Ascending aorta (tissue), 2 donors: ENCODE measurements at places on chromosomes 2 and 18. TPM values are rescaled to one million over a fixed set of nuclear protein-coding genes. Genes with fewer than 3 reads are reported as not detected.

GCKR gene
- total RNA-seq, result not detected

TNFRSF11A gene
- 2.7 TPM for total RNA-seq

IL1RL1 gene
- 3.4 TPM for total RNA-seq

RAB6C gene
- total RNA-seq, result not detected

SERPINB2 gene
- total RNA-seq, result not detected

LNPK gene
- 7.1 TPM for total RNA-seq

ANKRD36B gene
- 19.4 TPM for total RNA-seq

PLEK gene
- 1.5 TPM for total RNA-seq

TUBB8B gene
- not detected for total RNA-seq

FAM237A gene
- not detected for total RNA-seq

FOXD4L1 gene
- total RNA-seq, result not detected

NT5C1B gene
- total RNA-seq, result not detected

CCL20 gene
- not detected for total RNA-seq

MROH2A gene
- not detected for total RNA-seq

EPC2 gene
- 6.5 TPM for total RNA-seq

PID1 gene
- 38.4 TPM for total RNA-seq

BBS5 gene
- total RNA-seq, result 1.5 TPM

CFC1 gene
- not detected for total RNA-seq

CMPK2 gene
- total RNA-seq, result 9.4 TPM

ZNF892 gene
- total RNA-seq, result 1.4 TPM

CHRND gene
- not detected for total RNA-seq

SERPINB12 gene
- total RNA-seq, result 0.32 TPM

FHL2 gene
- total RNA-seq, result 175 TPM

PLEKHA3 gene
- total RNA-seq, result 4.8 TPM

MAPK4 gene
- 1.2 TPM for total RNA-seq
